ENCODE measurements at places on chromosomes 12 and 14.

- no peak for DNase-seq
Measured at GRCh38 chr14:86404989-86405649, 875.2 kb downstream of the FLRT2 start.

DNA sequence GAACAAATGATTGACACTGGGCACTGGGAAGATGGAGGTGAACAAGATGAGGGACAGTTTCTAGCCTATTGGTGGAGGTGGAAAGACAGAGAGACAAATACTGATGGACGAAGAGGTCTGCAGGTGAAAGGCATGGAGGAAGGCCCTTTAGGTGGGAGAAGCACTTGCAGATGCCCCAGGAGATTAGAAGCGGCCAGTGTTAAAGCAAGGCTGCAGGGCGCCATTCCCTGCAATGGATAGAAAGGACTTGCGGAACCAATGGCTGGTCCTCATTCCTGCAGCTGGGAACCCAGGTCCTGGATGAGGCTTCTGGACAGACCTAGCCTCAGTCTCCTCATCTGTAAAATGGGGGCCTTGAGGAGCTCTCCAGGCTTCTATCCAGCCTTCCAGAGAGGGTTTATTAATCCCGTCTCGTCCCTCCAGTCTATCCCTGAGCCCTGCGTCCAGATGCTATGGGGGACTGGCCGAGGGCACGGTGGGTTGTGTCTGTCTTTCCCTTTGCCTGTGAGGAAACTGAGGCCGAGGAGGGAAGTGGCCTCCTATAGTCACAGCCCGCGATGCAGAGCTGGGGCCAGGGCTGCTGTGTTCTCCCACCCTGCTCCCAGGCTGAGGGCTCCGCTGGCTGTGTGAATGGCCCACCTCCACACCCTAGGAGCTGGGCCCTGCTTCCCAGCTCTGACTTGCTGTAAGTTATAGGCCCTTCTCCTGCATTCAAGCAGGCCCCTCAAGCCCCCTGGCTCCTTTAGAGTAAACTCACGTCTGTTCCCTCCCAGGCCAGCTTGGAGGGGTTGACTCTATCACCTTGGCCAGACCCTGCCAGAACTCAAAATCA, 33.0 kb downstream of the CYP46A1 start:
- DNase-seq, result no peak

DNA sequence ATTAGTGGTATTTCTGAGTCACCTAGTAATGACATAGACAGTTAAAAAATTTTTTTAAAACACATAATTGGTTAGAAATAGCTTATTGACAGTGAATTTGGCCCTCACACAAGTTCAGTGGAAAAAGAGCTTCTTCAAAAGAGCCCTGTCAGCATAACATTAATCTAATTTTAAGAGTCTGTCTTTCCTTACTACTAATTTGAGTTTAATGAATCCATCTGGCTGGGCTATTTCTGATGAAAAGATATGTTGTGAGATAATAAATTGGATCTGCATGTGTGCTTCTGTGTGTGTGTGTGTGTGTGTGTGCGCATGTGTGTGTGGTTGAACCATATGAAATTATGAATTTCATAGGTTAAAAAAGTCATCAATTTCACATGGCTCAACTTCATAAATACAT, 1045.2 kb downstream of the FLRT2 start:
- peak; percentile 0 for DNase-seq

GRCh38 chr14:76830556-76830955, 4.3 kb downstream of the LRRC74A start:
- DNase-seq, result no peak
